ENCODE measurements at places on chromosomes 4 and X.

DNA sequence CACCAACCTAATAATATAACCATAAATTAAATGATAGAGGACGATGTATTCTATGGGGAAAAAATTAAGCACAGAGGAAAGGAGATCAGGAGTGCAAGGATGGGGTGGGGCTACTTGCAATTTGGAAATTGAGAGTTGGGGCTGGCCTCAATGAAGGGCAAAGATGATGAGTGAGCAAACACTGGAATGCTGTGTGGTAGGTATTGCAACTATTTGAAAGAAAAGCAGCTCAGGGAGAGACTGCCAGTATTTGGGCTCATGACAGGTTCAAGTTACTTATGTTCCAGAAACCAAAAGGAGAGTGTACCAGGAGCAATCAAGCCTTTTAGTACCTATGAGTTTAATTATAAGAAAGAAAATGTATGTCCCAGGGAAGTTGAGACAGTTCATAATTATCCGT is 47.4 kb downstream of the ASIC5 start:
- no peak for DNase-seq

DNA sequence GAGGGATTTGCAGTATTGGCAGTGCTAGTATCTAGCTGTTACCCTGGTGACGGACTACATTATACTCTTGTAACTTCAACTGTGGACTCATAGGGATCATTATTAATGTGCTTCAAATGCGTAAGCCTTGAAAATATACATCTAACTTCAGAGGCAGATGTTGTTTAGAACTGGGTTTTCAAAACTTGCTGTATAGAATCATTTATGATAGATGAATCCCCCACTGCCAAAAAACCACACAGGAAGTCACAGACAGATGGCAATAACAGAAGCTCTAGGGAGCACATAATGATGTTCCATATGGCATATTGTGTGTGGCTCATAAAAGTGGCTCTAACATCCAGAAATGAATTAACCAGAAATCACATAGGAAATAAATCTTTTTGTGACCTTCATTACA is 62.3 kb upstream of the RELL1 start:
- DNase-seq: no peak

GRCh38 chr4:170274616-170275015 is 184.9 kb upstream of the AADAT start:
- DNase-seq: no peak

DNA sequence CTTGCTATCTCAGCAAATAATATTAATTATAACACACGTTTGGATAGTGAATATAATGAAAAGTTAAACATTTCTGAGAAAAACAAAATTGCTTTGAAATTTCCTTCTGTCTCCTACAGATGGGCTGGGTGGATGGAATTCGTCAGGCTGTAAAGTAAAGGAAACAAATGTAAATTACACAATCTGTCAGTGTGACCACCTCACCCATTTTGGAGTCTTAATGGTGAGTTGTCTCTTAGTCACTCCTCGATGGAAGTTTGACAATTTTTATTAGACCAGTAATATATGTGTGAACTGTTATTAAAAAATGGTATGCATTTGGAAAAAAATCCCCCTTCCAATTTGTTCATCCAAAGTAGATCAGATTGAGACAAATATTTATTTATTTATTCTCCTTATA is 92.5 kb upstream of the BRS3 start:
- no peak for DNase-seq

GRCh38 chrX:1427756-1428155 is 25.0 kb downstream of the ASMTL start:
- DNase-seq: no peak

- DNase-seq: no peak
Measured at GRCh38 chr4:112110059-112110425, 35.2 kb upstream of the FAM241A start.

- no peak for DNase-seq
Measured at GRCh38 chrX:119529345-119530276, 35.6 kb downstream of the STEEP1 start.

DNA sequence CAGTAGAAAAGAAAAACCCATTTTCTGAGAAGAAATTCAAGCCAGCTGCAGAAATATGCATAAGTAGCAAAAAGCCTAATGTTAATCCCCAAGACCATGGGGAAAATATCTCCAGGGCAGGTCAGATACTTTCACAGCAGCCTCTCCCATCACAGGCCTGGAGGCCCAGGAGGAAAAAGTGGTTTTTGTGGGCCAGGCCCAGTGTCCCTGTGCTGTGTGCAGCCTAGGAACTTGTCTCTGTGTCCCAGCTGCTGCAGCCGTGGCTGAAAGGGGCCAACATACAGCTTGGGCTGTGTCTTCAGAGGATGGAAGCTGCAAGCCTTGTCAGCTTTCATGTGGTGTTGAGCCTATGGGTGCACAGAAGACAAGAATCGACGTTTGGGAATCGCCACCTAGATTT is 581.0 kb downstream of the C4orf33 start:
- DNase-seq: no peak

DNA sequence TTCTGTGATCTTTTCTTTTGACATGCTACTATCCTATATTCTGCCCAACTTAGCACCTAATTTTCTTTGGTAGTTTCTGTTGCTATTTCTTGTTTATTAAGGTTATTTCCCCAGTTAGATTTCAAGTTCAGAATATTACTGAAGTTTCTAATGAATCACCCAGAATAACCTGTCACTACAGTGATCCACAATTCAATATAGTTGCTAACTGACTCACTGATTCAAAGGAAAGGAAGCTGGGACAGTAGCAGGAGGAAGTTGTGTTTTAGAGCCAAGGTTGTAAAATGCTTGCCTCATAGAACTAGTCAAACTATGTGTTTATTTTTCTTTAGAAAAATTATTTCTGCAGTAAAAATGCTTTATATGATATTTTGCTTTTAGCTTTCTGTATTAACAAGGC is 37.4 kb downstream of the PAK3 start:
- DNase-seq: no peak

DNA sequence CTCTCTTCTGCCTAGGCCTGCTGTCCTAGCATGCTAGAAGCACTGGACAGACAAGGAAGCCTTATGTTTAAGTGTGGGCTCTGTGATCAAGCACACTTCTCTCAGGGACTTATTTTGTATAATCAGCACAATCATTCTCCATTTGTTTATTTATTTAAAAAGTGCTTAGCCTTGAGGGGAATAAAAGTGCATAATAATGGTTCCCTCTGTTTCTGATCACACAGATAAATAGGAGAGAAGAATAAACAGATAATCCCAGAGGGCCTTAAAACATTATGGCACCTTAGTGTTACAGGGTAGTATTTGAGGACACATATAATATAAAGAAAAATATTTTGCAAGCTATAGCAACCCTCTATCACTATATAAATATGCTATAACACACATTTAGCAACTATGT is 146.5 kb downstream of the UNC5C start:
- no peak for DNase-seq
